ENCODE measurements at places on chromosomes 4 and X.
A peak's percentile ranks its signal among the peaks of the same experiment; 100 is the strongest.

DNA sequence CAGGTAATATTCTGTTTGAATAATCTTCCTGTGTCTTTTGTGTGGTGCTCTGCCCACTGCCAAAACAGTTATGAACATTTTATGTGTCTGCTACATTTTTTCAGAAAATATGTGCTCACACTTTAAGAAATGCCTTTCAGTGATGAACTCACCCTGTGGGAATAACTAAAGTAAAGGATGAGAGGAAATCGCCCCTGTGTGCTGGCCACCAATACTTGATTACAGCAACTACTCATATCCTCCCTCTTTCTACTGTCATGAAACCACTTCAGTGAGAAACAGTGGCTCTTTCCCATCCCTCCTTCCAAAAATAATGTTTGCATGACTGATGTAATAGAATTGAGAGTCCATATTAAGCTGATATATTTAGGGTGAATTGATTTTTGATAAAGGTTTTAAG lies 900.9 kb downstream of the RAB28 start:
- no peak for DNase-seq

GRCh38 chr4:81069706-81070331 lies 39.3 kb downstream of the BMP3 start:
- DNase-seq = peak; percentile 72

- DNase-seq = no peak
Measured at GRCh38 chr4:185820146-185821028, 8.4 kb upstream of the SORBS2 start.

- no peak for DNase-seq
Measured at GRCh38 chr4:54632537-54632936, 25.2 kb upstream of the KIT start.

GRCh38 chr4:40525752-40526598 lies 103.7 kb downstream of the RBM47 start:
- no peak for DNase-seq

DNA sequence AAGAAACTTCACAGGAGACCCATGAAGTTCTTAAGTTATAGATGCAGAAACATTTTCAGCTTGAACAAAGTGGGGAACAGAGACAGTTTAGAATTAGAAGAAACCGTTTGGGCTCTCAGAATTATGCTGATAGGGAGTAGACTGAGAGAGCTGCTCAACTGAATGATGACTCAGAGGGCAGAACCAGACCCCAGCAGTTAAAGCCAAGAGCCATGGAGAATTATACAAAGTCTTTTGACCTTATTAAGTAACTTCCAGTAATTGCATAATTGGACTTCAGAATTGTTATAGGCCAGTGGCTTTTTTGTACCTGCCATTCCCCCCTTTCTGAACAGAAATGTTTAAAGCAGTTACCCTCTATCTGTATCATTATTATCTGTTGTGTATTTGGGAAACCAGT lies 642.1 kb downstream of the CCSER1 start:
- DNase-seq = no peak

- no peak for DNase-seq
Measured at GRCh38 chr4:24262616-24263015, 321.7 kb downstream of the DHX15 start.

DNA sequence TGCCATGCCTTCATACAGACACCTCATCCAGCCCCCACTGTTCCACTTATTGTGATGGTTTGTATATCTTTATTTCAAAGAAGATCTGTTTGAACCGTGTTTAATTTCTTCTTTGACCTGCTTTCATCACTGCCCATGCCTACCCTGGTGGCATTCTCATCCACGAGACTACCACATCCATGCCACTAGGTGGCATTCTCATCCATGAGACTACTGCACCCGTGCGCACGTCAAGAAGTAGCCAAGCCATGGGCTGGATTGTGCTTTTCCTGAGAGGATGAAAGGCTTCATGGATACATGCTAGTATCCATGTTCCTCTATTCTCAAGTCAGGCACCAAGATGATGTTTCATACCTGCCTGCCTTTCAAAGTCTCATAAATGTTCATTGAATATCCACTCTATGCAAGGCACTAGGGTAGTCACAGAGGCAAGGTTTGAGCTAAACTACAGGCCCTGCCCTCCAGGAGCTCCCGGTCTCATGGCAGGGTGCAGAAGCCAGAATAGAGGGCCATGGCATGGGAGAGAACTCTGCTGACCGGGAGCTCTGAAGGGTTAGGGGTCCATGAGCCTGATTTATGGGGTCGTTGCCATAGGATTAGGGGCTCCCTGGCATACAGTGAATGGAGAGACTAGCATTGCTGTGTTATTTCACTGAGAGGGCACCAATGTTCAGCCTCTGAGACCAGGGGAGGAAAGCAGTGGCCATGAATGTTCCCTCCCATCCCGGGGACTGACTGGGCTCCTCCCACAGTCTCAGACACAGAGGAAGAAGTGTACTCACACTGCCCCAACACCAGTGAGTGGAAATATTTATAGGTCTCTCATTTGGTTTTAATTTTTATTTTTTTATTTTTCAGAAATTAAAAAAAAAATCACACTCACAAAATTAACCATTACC lies 24.8 kb upstream of the EOLA2 start:
- DNase-seq = peak; percentile 41

DNA sequence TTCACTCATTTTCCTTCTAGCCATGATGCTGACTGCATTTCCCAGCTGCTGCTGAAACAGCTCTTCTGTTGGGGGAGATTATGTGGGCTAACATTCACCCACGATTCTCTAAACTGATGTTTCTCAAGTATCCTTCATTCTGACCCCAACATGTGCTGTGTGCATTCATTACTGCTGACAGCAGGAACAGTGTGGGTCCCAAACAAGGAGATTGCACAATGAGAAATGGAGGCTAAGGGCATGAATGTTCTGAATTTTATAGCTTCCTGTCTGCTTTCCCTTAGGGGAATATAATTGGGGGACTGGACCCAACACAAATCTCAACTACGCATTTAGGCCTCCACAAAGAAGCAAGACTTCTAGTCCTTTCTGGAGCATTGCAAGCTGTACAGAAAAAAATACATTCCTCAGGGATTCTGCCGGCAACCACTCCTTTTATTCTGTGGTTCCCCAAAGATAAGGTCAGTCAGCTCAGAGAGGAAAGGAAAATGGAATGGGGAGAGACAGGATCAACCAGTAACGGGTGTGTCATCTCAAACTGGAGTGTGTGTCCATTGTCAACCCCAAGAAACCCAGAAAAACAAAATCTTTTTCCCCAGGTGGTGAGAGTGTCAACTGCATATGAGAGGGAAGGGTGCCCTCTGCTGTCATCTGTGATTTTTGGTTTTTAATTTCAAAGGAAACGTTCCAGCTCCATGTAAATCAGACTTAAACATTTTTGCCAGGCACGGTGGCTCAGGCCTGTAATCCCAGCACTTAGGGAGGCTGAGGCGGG lies 81.5 kb upstream of the EGFL6 start:
- DNase-seq = peak; percentile 47

DNA sequence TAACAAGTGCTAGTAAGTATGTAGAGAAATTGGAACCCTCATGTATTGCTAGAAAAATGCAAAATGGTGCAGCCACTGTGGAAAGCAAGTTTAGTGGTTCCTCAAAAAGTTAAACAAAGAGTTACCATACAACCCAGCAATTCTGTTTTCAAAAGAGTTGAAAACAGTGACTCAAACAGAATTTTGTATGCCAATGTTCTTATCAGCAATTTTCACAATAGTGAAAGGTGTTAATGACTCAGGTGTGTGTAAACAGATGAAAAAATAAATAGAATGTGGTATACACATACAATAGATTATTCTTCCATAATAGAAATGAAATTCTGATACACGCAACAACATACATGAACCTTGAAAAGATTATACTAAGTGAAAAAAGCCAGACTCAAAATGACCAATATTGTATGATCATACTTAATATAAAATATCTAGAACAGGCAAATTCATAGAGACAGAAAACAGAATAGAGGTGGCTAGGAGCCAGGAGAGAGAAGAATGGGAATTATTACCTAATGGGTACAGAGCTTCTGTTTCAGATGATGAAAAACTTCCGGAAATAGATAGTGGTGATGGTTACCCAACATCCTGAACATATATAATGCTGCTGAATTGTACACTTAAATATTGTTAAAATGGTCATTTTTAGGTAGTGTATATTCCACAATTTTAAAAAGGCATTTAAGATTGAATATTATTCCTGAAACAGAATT lies 51.6 kb downstream of the WDFY3 start:
- no peak for DNase-seq

GRCh38 chr4:723751-724530 lies 18.3 kb downstream of the PCGF3 start:
- peak; percentile 62 for DNase-seq

- no peak for DNase-seq
Measured at GRCh38 chr4:101843054-101843453, 52.5 kb downstream of the BANK1 start.

GRCh38 chrX:132615391-132616131 lies 126.7 kb upstream of the MBNL3 start:
- no peak for DNase-seq

- no peak for DNase-seq
Measured at GRCh38 chrX:9379697-9380551, 84.9 kb upstream of the TBL1X start.

DNA sequence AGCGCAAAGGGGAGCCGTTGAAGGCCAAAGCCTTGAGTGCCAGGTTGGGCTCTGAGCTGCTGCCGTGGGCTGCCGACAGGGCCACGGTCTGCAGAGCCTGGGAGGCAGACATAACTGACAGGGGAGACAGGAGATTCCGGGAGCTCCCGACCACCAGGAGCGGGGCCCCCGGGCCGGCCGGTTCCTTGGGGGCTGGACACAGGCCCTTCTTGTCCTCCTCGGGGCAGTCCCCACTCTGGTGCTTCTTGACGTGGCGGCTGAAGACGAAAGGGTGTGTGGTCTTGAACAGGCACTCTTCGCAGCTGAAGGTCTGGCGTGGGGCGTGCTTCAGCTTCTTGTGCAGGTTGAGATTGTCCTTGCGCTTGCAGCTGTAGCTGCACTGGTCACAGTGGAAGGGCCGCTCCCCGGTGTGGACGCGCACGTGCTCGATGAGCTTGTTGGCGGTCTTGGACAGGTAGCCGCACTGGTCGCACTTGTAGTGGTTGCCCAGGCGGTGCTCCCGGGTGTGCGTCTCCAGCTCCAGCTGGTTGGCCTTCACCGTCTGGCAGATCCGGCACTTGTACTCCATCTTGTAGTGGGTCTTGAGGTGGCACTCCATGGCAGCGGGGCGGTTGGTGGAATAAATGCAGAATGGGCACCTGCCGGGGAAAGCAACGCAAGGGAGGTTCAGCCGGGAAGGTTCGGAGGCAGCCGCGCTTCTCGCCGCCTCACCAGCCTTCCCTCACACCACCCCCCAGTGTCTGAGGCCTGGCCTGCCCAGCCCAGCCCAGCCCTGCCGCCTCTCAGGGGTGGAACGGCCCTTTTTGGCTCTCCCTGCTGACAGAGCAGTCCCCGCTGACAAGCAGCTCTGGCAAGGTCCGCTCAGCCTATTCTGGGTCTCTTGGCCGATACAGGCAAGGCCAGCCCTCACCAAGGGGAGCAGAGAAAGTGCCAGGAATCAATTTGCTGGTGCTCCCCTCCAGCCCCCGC lies 81.3 kb downstream of the C4orf51 start:
- no peak for DNase-seq

- DNase-seq = no peak
Measured at GRCh38 chr4:98509721-98510120, 148.7 kb downstream of the TSPAN5 start.

GRCh38 chrX:129958814-129959492 lies 23.5 kb upstream of the BCORL1 start:
- no peak for DNase-seq

DNA sequence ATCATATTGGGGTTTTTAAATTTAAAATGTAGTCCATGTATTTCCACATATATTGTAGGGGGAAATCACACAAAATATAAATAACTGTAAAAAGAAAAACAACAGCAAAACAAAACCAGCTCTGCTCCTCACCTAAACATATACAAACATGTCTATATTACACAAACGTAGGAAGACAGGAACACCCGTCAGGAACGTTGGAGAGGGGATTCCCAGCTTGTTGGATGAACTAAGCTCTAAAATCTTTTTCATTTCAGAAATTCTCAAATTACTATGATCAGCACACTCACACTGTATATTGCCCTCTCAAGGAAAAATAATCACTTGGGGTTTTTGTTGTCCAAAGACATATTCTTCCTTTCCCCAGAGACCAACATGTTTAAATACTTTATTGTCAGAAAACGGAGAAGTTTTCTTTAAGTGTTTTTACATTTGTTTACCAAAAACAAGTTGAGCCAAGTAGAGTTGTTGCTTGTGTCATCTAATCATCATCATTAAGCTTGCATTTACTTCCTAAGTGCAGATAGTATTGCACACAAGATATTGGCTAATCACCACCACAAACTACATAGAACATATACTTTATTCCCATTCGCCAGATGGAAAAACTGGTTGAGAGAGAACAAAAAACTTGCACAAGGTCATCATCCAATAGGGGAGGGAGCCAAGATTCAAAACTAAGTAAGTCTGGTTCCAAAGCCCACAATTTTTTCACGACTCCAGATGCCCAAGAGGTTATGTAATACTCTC lies 2.4 kb upstream of the TLR10 start:
- DNase-seq = no peak
